ENCODE measurements at places on chromosomes 11 and 22. TPM values are rescaled to one million over a fixed set of nuclear protein-coding genes. Genes with fewer than 3 reads are reported as not detected.

- DNase-seq = no peak
Measured at GRCh38 chr11:113389272-113389671, 1.7 kb downstream of the ANKK1 start.

DNA sequence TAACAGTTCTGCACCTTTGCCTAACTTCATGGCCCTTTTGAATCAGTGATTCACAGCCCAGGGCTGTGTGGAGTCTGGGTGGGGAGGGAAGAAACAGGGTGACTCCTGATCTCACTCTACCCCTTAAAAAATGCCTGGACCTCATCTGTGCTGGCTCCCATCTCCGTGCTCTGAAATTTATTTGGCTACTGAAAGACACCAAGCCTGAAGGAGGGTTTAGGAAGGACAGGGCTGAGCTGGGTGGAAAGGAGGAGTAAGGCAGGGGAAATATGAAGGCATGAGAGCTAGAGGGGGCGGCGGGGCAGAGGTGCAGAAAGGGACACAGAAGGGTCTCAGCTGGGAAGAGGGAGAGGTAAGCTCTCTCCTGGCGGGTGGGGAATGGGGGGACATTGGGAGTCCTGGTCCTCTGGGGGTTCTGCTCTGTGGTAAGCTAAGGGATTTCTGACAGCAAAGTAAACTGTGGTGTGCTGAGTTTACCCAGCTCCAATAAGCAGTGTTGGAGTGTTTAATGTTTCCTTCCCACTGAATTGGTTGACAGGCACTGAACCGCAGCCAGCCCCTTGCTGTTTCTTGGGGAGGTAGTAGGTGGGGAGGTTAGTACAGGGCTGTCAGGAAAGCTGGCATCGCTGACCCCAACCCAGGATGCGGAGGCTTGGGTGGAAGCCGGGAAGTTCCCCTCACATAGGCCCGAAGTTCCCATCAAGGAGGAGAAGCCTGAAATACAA, 71.1 kb downstream of the RPUSD4 start:
- no peak for DNase-seq

GRCh38 chr11:122100756-122101080, 15.3 kb downstream of the BLID start:
- no peak for DNase-seq

The C22orf42 gene
- not detected for total RNA-seq

GRCh38 chr11:13857828-13858227, 104.7 kb upstream of the SPON1 start:
- no peak for DNase-seq

The PATE2 gene
- not detected for total RNA-seq

The OVOL1 gene
- not detected for total RNA-seq

- DNase-seq = no peak
Measured at GRCh38 chr11:74909812-74910211, 39.1 kb downstream of the XRRA1 start.

GRCh38 chr11:2781408-2782274, 81.8 kb upstream of the KCNQ1OT1 start:
- no peak for DNase-seq

DNA sequence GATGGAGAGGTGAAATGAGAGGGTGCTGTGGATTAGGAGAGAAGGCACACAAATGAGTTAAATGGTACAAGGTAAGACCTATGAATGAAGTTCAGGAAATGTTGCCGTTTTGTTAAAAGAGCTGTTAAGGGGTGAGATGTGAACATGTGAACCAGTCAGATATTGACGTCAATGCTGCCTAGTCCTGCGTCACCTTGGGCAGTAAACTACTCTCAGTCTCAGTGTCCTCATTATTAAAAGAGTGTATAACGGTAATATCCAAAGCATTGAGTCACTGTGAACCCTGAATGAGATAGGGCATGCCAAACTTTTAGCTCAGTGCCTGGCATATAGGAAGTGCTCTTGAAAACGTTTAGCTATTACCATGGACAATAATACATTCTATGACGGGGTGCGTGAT, 32.4 kb upstream of the SORL1-AS1 start:
- DNase-seq = no peak

- DNase-seq = no peak
Measured at GRCh38 chr22:28604966-28605761, 74.5 kb downstream of the TTC28 start.

- no peak for DNase-seq
Measured at GRCh38 chr11:44319552-44320288, 9.8 kb upstream of the ALX4 start.

The HEPACAM gene
- not detected for total RNA-seq

- DNase-seq = peak; percentile 48
Measured at GRCh38 chr22:35642305-35642741, 5.9 kb upstream of the APOL6 start.

DNA sequence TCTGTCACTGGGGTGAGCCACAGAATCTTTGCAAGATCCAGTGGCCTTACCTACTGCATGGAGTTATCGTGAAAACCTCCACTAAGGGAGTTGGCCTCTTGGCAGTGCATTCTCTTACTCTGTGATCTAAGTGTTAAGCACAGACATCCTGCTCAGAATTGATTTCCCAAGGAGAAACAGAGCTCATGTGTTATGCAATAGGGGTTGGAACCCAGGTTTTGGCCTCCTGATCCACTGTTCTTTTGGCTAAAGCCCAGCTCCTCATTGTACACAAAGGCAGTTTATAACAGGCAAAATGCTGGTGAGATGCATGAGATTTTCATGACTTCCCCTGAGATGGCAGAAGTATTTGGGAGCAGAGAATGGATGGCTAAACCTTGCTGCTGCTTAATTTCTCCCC, 11.8 kb downstream of the DTX4 start:
- DNase-seq = no peak

GRCh38 chr11:43924112-43924855, 18.2 kb upstream of the C11orf96 start:
- DNase-seq = no peak

DNA sequence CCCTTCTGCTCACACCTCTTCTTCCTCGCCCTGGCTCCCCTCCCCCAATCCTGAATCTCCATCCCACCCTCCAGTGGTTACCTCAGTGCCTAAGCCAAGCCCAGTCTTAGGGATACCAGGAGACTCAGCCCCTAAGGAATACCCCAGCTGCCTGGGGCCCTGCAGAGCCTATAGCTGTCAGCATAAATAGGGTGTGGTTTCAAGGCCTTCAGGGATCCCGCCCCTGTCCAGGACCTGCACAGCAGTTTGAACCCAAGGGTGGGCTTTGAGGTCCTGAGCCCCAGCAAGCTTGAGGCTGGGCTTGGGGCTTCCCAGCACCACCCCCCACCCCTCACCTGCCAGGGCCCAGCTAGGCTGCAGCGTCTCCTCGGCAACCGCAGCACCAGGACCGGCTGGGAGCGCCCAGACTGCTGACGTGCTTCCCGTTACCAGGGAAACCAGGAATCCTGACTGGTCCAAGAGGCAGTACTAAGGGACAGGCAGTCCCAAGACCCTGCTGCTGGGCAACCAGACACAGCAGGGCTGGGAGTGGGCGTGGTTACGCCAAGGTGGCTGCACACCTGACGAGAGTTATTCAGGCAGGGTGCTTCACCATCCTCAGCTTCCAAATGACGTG, 13.7 kb downstream of the APBB1 start:
- no peak for DNase-seq
